ENCODE measurements at places on chromosomes 6 and 20.
A peak's percentile ranks its signal among the peaks of the same experiment; 100 is the strongest.

DNA sequence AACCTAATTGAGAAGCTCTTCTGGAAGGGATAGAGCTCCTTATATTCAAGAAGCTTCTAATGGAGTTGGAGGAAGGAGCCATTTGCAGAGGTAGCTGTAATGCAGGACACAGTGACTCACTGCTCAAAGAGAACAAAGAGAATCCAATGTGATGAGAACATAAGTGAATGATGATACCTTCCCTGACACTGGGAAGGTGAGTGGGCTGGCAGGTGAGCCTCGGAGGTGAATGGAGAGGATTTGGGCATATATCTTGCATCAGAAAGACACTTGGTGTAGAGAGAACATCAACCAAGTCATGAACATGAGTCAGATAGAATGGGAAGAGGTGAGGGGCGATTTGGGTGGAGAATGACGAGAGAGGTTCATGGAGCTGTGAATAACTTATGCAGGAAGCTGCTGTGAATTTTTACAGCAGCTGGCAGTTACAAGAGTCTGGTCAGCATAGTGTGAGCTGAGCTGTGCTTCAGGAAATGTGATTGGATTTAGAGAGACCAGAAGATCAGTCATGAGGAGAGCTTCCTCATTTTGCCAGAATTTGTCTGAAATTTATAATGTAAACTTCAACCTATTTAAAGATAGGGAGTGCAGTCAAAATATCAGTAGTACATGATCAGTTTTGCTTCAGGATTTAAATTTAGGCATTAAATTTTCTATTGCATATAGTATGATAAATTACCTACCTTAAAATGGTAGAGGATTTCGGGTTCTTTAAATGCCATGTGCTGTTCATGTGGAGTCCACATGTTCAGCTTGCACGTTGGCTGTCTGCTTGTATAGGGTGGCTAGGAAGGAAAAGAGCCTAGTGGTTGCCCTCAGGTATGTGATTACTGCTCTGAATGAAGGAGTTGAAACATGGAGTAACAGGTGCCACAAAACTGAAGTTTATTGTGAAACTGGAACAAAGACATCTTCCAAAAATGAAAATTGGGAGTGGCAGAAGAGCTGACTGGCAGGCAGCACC, 59.2 kb upstream of the KIF25 start:
- no peak for DNase-seq

DNA sequence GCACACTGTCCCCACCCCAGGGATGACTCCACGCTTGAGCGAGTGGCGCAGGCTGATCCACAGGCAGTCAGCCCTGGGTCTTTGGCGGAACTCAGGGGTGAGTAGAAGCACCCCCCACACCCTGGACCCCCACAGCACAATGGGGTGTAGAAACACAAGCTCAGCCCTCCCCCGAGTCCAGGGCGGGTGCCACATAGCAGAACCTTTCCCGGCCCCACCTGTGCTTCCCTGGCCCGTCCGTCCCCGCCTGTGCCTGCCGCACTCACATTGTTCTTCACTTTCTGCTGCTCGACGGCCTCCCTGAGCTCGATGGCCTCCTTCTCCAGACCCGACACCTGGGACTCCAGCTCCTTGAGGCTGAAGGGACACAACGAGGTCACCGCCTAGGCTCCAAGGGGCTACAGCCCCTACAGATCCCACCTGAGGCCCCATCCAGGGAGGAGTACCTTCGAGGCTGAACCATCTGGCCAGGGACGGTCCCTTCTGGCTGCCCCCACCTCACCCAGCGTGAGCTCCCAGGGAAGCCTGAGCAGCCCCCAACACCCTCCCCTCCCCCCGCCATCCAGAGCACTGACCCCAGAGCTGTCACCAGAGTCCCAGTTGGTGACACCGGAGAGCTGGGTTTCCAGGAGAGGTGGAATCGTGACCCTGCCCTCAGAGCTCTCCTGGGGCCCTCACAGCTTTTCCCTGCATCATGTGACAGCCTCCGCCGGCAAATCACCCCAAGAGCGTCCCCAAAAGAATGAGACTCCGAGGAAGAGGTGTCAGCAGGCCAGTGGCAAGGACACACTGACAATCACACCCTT, 55.6 kb downstream of the DSTN start:
- DNase-seq = no peak

- no peak for DNase-seq
These were observed 470.5 kb upstream of the JAG1 start for GRCh38 chr20:11144114-11144950.

GRCh38 chr20:6636209-6637159, 131.0 kb upstream of the BMP2 start:
- DNase-seq = no peak

- DNase-seq = no peak
These were observed 5.0 kb downstream of the HSF2 start for GRCh38 chr6:122404444-122404843.

DNA sequence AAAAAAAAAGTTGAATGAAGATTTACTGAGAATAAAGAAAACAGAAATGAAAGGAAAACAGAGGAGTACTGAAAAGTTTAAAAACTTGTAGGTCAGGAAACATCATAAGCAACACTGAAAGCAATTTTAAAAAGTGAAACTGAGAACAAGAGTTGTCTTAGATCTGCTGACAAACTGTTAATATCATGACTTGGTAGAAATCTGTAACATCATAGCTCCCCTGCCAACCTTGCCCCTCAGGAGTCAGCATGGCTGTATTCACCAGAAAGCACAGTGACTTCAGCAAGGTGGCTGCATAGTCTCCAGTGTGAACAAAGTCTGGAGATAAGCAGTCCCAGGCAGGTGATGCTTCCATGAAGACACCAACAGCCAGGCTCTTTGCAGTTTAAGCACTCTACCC, 5.3 kb downstream of the NAA20 start:
- DNase-seq = no peak

GRCh38 chr20:14751191-14751590, 413.8 kb upstream of the FLRT3 start:
- no peak for DNase-seq

DNA sequence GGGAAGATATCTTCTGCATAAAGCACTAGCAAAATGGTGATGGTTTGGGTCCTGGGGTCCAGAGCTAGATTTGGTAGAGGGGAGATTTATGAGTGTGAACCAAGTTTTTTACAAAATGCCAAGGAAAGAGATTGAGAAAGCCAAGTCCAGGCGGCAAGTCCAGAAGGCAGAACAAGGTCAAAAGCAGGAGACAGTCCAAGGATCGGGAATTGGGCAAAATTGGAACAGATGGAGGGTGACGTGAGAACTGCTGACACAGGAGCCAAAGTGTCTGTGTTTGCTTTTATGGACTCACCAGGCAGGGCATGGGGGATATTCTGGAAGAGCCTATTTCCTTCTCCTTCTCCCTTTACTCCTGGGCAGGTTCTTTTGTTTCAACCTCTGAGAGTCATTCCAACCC, 4.1 kb downstream of the NHLRC1 start:
- DNase-seq = no peak

GRCh38 chr6:35687658-35688604, 784 bp downstream of the FKBP5 start:
- peak; percentile 44 for DNase-seq

DNA sequence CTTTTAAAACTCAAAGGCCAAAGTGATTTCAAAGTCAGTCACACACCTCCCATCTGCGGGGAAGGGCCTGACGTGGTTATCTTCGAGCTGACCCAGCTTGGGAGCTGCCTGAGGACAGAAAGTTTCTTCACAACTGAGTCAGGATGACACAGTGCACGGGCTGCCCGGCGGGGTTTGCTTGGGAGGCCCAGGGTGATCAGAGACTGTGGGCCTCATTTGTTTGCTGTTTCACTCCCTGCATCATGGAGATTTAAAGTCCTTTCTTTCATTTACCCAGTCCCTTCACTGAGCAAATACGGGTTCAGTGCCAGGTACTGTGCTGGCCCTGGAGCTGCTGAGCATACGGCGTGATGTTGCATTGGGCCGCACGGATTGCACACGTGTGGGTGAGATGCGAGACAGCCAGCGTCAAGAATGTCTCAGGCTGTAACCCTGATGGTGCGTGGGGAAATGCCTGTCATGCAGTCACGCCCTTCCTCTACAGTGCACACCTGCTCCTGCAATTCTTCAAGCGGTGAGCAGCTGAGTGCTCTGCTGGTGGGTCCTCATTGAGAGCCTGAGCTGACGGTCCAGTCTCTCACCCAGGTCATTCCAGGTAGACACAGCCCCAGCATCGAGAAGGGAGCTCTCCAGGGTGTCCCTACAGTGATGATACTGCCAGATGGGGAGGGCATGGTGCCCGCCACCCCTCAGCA, 82.7 kb upstream of the PMEPA1 start:
- DNase-seq = no peak

- no peak for DNase-seq
These were observed 41.9 kb upstream of the SRSF6 start for GRCh38 chr20:43415661-43416430.

Measured in stimulated activated CD4-positive, alpha-beta T cell treated with anti-CD3 and anti-CD28 coated beads, Interleukin-4, amount 100 ng/mL, for 4 hours (primary cell).